ENCODE measurements at places on chromosomes 4 and X.

DNA sequence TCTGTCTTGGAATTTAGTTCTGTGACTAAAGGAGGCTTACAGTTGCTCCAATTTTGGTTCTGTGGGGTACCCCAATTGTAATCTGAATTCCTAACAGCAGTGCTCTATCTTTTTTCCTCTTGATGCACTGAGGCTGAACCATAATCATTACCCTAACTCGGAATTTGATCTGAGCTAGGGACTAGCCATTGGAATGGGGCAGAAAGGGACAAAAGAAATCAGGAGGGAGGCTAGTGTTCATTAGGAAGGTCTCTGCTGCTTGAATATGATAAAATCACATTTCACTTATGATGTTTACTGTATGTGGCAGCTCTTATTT is 2.7 kb downstream of the KLF3 start:
- no peak for DNase-seq

DNA sequence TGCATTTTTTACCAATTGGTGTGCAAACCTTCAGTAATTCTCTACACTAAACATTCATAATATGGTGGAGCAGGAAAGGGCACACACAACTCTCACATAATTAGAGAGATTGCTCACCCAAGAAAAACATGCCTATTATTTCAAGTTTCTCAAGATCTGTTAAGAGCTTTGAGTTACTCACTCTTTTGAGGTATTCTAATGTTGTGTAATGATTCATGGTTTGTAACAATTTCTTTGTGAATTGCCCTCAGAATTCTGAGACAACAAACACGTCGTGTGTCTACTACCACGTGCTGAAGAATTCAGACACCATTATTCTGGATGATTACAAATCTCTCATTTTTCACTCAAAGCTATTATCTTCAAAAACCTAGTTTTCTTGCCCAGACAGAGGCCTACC is 82.8 kb downstream of the PDGFC start:
- DNase-seq = peak; percentile 37

DNA sequence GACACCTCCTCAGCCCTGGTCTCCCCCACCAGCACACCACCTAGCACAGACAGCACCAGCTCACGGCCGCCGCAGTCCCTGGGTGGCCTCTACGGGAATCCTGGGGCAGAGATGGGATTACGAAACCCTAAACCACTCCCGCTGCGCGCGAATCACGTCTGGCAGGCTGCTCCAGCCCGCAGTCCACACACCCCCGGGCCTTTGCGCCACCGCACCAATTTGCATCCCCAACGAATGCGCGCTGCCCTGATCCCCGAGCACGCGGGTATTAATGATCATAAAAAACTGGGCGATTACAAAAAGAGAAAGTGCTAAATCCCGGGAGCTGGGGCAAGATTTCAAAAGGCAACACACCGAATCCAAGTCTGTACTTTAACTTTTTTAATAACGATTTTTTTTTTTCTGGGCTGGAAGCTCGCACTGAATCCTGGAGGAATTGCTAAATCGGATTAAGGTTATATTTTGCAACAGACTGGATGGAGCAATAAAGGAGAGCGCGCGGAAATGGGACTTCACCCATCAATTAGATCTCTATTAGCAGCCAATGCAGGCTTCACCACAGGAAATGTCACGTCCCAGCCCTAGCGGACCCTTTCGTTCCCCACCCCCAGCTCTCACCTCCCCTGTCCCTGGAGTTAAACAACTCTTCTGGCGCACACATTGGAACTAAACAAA is 69.8 kb upstream of the TMEM33 start:
- no peak for DNase-seq

- DNase-seq = no peak
These were observed 79.2 kb upstream of the NHS start for GRCh38 chrX:17295791-17296190.

DNA sequence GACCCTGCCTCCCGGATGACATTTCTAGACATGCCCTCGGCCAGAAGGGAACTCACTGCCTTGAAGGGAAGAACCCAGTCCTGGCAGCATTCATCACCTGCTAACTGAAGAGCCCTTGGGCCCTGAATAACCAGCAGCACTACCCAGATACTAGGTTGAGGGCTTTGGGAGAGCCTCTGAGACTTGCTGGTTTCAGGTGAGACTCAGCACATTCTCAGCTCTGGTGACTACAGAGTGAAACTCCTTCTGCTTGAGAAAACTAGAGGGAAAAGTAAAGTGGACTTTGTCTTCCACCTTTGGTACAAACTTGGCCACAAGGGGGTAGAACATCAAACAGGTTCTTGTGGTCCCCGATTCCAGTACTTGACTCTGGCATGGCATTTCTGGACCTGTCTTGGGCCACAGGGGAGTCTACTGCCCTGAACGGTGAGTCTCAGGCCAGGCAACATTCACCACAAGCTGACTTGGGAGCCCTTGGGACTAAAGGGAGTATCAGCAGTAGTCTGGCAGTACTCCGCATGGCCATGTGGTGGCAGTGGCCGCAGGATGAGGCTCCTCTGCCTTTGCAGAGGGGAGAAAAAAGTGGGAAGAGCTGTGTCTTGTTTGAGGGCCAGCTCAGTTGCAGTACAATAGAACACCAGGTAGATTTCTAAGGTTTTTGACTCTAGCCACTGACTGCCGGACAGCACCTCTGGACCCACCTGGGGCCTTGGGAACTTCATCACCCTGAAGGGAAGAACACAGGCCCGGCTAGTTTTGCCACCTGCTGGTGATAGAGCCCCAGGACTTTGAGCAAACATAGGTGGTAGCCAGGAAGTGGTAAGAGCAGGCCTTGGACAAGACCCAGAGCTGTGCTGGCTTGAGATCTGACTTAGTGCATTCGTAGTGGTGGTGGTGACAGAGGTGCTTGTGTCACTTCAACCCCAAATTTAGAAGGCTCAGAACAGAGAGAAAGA is 414.8 kb downstream of the OPHN1 start:
- DNase-seq = peak; percentile 20

DNA sequence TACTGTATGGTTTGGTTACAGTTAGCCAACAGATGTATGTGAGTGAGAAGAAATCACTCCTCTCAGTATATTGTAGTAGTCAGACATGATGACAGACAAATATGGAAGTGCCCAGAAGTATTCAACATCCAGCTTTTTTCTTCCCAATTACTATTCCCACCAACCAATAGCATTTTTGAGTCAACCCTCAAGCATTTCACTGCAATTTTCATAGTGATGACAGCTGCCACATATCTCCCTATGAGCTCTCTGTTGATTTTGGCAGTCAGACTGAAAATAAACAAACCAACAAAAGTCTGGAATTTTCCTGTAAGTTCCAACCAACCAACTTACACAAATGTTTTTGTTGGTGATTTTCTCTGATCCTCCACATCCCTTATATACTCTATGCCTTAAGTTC is 8.2 kb upstream of the TRAM1L1 start:
- no peak for DNase-seq

DNA sequence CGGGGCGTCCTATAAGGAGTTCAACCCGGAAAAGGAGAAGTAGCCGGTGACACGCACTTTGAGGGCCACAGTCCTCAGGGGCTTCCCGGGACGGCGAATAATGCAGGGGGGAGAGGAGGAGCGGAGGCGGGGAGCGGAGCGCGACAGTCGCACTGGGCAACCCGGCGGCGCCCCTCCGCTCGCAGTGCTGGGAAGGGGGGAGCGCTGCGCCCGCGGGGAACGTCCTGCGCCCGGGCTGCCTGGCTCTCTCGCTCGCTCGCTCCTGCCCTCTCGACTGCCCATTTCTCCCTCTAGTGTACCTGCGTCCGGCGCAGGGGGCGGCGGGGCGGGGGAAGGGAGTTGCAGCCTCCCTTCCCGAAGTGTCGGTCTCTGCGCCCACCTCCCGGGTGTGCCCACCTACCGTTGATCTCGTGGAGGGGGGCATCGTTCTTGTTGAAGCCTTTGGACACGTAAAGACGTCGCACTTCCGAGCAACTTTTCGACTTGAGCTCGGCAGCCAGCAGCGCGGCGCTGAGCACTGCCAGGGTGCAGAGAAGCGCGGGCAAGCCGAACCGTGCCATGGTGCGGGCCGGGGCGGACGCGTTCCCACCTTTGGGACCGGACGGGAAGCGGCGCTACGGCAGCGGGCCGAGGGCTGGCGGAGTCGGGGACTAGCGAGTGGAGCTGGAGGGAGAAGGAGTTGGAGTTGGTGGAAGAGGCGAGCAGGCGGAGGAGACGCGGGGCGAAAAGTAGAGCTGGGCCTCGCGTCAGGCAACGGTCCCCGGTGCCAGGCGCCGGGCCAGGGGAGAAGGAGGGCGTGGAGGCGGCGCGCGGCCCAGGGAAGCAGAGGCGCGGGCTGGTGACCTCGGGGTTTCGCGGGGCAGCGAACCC is 648 bp downstream of the GPC4 start:
- DNase-seq = peak; percentile 0
